ENCODE measurements at places on chromosomes 2 and 18. TPM values are rescaled to one million over a fixed set of nuclear protein-coding genes. Genes with fewer than 3 reads are reported as not detected.

The OTOS gene
- not detected for total RNA-seq

The MC4R gene
- total RNA-seq: not detected

DNA sequence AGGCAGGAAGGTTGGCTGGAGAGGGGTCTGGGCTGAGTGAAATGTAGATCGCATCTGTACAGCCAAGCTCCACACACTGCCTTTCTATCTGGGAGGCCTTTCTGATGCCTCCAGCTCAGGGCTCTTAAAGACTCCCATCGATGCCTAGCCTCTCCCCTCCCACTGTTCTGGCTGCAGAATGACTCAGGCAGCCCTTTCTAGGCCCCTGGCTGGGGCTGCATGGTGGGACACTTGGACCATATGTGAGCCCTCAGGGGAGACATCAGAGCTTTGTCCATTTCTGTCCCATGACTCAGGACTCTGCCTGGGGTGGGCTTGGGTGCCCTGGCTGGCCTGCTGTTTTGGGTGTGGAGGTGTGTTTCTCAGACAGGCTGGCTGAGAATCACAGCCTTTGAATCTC lies 101.3 kb downstream of the CELF4 start:
- no peak for DNase-seq

The LTBP1 gene
- 18.7 TPM for total RNA-seq

- no peak for DNase-seq
Measured at GRCh38 chr2:23813438-23813837, 113.5 kb downstream of the ATAD2B start.

DNA sequence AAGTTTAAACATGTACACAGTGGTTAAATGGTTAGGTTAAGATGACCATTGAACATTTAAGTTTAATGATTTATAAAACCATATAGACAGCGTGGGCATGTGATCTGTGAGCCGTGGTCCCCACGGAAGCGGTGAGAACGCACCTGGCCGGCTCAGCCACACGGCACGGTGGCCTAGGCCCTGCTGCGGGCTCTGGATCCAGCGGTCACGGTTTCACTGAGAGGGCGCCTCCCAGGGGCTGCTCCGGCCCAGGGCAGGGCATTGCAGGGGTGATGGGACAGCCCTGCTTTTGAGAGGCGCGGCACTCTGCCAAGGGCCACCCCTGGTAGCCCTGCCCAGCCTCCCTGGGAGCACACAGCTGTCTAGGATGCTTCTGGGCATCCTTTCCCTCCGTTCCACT lies 124.9 kb downstream of the RGPD3 start:
- DNase-seq: no peak

The TMEM200C gene
- 0.16 TPM for total RNA-seq

DNA sequence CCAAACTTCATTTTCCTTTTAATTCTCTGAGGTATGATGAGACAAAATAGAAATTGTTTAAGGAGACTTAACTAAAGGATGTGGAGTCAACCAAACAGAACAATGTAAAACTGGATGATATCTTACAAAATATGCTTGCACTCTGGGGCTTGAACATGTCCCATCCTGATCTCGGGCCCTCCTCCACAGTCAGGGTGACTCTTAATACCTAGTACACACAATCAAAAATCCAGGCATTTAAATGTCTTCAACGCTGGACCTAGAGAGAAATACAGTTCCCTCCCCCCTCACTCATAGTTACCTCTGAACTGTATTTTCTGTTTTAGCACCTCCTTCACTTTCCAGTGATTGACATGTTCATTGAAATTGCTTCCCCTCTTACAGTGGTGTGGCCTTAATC lies 36.9 kb upstream of the SERPINB2 start:
- no peak for DNase-seq

DNA sequence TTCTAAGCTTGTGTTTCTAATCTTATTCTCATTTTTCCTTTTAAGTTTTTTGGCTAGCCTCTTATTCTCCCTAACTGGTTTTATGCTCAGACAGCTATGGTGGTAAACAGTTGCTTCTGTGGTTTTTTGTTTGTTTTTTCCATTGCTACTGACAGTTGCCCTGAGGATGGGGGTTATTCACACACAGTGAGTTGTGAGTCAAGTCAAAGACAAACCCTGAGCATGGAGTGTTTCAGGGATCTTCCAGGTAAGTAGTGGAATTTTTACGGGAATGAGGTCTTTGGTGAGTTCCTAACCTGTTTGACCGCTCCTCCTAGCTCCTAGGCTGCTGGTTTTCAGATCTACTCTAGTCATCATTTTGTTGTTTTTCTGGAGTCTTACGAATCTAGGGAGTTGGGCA lies 162.8 kb downstream of the ZNF407 start:
- DNase-seq: no peak

DNA sequence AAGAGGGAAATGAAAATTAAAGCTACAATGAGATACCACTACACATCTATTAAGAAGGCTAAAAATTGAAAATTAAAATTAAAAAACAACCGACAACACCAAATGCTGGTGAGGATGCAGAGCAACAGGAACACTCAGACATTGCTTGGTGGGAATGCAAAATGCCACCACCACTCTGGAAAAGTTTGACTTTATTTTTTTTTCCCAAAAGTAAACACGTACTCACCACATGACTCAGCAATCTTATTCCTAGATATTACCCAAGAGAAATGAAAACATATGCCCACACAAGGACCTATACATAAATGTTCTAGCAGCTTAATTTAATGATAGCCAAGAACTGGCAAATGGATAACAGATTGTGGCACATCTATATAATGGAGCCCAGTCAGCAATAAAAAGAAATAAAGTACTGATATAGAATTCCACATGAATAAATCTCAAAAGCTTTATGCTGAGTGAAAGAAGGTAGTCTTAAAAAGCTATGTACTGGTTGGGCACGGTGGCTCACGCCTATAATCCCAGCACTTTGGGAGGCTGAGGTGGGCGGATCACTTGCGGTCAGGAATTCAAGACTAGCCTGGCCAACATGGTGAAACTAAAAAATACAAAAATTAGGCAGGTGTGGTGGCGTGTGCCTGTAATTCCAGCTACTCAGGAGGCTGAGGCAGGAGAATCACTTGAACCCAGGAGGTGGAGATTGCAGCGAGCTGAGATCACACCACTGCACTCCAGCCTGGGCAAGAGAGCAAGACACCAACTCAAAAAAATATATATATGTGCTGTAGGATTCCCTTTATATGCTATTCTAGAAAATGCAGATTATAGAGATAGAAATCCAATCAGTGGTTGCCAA lies 4.2 kb upstream of the PROC start:
- no peak for DNase-seq

DNA sequence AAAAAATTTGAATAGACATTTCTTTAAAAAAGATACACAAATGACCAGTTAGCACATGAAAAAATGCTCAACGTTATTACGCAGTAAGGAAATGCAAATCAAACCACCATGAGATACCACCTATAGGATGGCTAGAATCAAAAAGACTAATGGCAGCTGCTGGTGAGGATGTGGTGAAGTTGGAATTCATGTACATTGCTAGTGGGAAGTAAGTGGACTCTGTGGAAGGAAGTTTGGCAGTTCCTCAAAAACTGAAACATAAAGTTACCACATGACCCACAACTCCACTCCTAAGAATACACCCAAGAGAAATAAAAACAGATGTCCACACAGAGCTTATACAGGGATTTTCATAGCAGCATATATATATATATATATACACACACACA lies 51.2 kb downstream of the MBP start:
- DNase-seq: no peak

DNA sequence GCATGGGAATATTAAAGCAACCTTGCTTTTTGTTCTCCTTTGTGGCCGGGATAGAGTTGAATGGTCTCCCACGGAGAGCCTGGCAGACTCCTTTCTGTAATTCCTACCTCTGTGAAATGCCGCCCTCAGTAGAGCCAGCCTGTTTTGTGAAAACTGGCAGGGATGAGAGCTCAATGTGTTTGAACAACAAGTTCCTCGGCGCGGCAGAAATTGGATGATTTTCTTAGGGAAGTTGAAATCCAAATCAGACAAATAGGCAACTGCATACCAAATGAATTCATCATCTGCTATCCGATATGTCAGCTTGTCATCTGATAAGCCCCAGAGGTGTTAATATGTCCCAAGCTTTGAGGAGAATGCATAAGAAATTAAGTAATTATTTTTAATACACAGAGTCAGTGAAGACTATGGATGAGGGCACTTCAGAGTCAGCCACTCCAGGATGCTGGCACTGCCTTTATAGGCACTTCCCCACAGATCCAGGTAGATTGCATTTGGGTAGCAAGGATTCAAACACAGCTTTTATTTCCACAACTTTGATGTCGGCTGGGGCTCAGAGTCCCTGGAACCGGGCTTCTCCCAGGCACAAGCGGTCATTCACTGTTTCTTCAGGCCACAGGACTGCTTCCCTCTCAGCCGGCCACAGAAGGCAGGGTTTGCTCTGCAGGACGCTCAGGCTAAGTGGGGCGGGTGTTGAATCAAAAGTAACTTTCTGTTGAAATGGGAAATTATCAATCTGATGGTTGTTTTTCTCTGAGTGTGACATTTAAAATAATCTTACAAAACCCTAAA lies 82.8 kb upstream of the REV1 start:
- DNase-seq: no peak

- no peak for DNase-seq
Measured at GRCh38 chr2:233462202-233462785, 104.3 kb downstream of the USP40 start.

GRCh38 chr2:151630372-151630771 lies 103.9 kb downstream of the NEB start:
- DNase-seq: no peak

The MAL gene
- total RNA-seq: not detected

DNA sequence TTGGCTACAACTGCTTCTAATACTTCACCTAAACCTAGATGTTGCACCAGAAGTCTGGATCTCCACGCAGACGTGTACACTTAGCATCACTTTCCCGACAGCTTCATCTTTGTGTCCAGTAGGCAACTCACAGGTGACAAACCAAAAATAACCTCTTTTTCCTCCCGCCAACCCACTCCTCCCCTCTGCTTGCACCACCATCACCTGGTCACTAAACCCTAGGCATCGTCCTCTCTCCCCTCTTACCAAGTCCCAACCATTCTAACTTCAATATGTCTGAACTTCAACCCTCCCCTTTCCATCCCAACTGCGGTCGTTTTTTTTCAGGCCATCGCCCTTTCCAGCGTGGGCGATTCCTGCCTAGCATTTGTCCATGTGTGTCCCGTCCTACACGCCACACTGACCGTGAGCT lies 413 bp upstream of the CHMP3 start:
- no peak for DNase-seq

- DNase-seq: no peak
Measured at GRCh38 chr2:211455216-211455841, 898.9 kb downstream of the CPS1 start.

DNA sequence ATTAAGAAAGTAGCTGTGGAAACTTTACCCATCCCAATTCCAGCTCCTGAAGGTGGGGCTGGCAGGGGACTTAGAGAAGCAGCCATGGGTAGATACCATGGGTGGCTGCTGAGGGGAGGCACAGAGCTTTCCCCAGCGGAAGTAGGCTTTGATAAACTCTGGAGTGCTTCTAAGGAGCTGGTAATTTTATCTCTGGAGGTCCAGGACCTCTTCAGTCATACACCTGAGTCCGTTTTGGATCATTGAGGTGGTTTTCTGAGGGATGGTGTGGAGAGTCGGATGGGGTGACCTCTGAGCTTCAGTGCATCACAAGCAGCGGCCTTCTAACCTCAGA lies 36.7 kb upstream of the BMP10 start:
- DNase-seq: no peak
